ENCODE measurements at places on chromosomes 6 and 20.

DNA sequence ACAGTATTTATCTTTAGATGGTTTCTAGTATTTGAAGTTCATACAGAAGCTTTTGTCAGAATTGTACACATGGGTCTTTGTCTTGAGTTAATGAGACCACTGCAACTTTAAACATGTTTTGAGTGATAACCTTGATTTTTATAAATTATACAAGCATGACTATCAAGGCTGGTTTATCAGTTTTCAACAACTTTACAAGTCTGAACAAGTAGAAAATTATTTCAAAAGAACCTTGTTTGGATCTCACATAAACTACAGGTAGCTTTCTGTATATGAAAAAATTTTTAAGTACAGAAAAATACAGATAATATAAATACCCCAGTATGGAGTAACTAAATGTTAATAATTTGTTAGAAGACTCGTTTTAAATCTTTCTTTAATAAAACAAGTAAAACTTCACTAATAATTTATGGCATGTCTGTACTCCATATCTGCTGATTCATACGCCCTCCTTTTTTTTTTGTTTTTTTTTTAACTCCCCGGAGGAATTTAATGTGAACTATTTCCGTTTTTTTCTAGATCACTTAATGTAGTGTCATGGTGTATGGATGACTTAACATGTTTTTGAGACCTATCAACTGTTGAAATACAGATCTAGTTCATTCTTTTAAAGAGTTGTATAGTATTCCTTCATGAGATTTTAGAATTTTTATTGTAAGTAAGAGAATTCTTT lies 18.3 kb downstream of the VAPB start:
- DNase-seq, result no peak

DNA sequence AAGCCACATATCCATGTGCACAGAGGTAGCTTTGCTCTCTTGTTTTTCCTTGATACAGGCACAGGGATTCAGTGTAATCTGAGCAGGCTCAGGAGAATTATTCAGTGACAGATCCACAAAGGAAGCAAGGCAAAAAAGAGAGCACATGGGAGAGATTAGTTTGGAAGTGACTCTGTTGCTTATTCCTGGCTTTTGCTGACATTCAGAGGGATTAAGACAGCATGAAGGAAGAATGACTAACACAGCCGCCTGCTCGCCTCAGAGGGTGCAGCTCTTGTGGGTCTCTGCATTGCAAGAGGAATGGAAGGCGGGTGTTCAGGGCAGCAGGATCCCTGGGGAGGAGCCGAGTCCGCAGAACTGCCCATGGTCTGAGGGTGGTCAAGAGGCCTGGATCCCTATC lies 203.4 kb upstream of the KCNQ5 start:
- DNase-seq, result no peak

DNA sequence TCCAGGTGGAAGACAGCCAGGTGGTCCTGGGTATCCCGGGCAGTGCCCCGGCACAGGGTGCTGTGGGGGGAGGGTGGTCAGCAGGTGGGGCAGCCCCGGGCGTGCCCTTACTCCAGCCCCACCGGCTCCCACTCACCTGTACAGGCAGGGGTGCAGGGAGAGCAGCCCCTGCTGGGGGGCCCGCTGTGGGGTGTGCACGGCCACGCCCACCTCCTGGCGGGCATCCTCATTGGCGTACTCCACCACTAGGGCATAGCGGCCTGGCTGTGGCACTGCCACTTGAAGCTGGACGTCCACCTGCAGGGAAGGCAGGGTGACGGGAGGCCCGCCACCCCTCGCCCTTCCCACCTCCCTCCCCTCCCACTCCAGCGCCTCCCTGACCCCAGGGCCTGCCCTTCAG lies 29.6 kb downstream of the ADRM1 start:
- no peak for DNase-seq

DNA sequence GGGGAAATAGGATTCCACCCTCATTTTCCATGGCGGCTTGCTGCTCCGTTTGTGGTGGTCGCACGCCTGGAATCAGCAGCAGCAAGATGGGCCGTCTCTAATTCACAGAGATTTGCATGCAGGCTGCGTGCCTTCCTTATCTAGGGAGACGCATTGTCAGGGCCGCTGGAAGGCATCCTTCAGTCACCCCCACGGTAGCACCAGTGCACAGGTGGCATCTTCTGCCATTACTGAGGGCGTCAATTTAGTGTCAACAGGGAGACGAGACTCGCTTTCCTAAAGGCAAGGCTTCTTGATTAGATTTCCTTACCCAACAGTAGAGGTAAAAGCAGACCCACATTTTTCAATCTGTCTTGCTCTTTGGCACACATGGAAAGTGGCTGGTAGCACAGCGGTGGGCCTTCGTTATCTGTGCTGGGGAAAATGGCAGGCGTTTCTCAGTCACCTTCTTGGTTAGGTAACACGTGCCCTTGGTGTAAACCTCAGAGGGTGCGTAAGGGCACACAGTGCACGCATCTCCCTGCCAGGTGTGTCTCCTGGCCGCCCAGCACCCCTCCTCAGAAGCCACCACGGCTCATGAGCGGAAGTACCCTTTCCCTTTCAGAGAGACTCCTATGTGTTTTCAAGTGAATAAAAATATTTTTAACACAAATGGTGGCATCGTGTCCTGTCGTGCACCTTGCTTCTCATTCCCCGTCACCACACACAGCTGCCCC lies 27.3 kb upstream of the VSTM2L start:
- no peak for DNase-seq

- DNase-seq, result no peak
Observed at GRCh38 chr20:39861381-39861780, 827.7 kb downstream of the MAFB start.

DNA sequence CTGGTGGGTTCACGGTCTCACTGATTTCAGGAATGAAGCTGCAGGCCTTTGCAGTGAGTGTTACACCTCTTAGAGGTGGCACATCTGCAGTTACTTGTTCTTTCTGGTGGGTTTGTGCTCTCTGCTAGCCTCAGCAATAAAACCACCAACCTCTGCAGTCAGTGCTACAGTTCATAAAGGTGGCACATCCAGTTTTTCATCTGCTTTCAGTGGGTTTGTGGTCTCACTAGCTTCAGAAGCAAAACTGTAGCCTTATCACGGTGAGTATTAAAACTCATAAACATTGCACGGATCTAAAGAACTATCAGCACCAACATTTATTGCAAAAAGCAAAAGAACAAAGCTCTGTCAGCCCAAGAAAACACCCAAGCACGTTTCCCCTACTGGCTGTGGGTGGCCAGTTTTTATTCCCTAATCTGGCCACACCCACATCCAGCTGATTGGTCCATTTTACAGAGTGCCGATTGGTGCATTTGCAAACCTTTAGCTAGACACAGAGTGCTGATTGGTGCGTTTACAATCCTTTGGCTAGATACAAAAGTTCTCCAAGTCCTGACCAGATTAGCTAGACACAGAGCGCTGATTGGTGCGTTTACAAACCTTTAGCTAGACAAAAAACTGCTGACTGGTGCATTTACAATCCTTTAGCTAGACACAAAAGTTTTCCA lies 3.4 kb upstream of the TMEM14C start:
- no peak for DNase-seq

DNA sequence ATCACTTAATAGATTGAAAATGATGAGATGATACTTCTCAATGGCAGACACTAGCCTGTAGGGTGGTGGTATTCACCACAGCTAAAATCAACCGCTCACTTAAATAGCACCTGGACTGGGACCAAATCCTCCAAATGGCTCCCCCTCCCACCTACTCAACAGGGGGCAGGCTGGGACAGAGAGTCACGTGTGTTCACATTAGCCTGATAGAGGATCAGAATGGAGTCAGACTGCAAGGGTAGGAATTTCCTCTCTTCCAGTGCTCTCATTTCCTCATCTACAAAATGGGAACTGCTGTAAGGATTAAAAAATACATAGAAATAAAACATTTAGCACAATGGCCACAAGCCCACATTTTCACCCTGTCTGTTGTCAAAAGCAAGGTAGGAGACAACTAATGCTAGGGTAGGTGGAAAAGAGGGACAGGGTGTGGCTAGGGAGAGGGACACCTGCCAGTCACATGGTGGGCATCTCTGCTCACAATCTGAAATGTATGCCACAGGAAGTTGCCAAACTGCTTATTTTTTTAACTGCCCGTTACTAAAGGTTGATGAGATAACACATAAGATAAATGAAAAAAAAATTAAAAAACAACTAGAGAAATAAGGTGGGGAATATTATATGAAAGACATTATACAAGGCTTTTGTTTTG lies 55.3 kb downstream of the BACH2 start:
- no peak for DNase-seq

- DNase-seq, result no peak
Observed at GRCh38 chr20:33840160-33840559, 29.0 kb downstream of the CHMP4B start.

DNA sequence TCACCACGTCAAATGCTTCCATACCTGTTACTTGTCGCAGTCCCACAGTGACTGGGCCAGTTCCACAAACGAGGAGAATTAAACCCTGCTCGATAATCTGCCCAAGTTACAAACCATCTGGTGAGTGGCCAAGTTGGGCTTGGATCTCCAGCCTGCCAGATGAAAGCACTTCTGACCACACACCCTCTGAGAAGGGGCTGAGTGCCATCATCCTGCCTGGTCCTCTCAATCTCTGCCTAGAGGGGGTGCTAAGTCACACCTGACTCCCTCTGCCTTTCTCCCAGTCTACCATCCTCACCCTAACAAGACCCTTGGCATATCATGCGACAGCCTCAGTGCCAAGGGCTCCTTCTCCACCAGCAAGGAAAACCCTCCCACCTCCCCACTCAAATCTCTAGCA lies 15.8 kb downstream of the RRP36 start:
- no peak for DNase-seq

DNA sequence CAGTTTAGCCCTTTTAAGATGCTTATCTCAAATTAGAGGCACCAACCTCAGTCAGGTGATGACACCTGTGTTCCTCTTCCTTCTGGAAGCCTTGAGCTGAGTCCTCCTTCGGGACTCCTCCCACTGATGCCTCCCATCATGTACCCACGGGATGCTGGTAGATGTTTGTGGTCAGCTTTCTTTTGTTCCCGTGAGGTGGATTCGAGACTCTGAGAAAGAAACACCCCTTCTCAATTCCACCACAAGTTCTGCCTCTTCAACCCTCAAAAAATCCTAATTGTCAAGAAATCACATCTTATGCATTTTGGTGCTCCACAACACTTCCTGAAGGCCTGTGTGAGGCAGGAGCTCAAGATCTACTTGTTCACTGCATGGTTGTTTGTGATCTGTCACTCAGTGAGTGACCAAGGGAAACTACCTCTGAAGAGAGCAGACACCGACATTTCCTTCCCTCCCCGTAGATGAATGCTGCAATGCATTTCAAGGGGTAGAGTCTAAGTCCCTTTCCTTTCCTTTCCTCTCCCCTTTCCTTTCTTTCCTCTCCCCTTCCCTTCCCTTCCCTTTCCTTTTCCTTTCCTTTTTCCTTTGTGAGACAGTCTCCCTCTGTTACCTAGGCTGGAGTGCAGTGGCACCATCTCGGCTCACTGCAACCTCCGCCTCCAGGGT lies 50.5 kb downstream of the PCNA start:
- DNase-seq, result no peak

GRCh38 chr6:2659882-2660281 lies 90.8 kb downstream of the MYLK4 start:
- no peak for DNase-seq

DNA sequence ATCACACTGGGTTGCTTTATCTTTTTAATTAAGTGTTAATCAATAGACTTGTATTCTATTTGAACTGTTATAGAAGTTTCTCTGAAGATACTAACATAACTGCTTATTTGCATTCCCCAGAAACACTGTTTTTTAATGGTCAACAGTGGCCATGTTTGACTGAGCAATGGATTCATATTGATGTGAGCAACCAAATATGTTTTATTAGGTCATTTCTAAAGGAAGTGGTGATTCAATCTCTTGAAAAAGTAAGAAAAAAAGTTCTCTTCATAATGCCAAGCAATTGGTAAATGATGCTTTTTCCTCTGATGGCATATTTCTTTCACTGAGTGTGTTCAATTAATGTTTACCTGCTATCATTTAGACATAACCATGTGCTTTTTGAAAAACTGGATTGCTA lies 593.0 kb upstream of the CITED2 start:
- no peak for DNase-seq

DNA sequence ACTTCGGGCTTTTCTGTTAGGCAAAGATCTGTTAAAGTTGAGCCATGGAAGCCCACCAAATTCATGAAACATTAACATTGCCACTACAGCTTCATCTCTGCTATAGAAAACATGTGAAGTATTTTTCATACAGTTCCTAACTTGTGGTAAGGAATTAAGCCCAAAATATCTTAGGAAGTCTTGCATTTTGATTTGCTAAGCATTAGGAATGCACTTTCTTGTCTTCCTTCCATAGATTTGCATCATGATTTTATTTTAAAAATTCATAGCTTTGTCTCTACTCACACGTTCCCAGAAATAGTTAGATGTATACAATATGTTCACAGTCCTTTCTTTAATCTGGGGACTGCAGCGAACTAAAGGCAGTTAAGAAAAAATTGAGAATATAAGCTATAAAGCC lies 325.6 kb downstream of the CENPW start:
- DNase-seq, result no peak

GRCh38 chr6:4786996-4787395 lies 10.8 kb downstream of the CDYL start:
- no peak for DNase-seq

DNA sequence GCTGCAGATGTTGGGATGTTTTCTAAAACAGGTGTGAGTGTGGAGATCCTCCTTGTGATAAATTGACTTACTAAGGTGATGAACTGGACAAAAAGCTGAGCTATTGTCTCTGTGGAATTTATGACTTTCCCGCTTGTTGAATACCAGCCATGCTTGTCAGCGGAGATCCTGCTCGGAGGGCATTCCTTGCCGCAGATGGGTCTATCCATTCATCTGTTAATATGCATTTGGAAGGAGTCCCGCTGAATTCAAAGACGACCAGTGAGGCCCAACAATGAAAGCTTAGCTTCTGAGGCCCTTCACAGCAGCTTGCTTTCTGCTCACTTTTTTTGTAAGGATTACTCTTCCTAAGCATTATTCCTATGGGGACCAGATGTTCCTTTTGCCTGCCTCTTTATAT lies 124.9 kb downstream of the TIAM2 start:
- DNase-seq, result no peak
